Kidney glomerular epithelial cell (primary cell): ENCODE measurements at places on chromosomes 12 and 14.

GRCh38 chr12:99454539-99455172 lies 192.9 kb upstream of the GARIN6 start:
- peak; percentile 23 for DNase-seq

DNA sequence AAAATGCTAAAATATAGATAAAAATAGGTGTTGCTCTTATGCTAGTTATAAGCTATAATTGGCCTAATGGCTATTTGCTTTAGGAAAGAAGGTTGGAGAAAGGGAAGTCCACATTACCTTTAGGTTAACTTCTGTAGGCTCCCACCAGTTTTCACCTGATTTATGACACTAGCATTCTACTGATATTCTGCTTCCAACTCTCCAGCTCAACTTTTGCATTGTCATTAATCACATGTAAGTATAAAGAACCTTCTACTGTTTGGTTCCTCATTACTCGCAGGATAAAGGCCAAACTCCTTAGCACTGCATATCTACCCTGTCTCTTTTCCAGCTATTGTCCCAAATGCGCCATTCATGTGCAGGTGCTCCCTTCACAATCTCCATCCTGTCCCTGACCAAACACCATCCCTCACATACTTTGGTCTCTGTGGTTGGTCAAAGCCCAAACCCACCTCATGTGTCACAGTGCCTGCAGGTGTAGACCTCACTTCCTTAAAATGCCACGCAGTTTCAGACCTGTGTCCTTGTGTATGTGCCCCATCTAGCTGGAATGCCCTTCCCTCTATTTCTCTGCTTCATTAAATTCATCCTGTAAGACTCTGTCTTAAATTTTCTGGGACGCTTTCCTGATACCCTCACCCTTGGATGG lies 3.3 kb downstream of the DDHD1 start:
- no peak for DNase-seq

- no peak for DNase-seq
Measured at GRCh38 chr14:45140661-45141187, 5.0 kb downstream of the FANCM start.

- no peak for DNase-seq
Measured at GRCh38 chr14:91689608-91690007, 42.3 kb downstream of the CATSPERB start.

- no peak for DNase-seq
Measured at GRCh38 chr12:21843795-21844194, 69.3 kb upstream of the KCNJ8 start.

GRCh38 chr14:102071283-102071998 lies 15.4 kb downstream of the HSP90AA1 start:
- DNase-seq: no peak

DNA sequence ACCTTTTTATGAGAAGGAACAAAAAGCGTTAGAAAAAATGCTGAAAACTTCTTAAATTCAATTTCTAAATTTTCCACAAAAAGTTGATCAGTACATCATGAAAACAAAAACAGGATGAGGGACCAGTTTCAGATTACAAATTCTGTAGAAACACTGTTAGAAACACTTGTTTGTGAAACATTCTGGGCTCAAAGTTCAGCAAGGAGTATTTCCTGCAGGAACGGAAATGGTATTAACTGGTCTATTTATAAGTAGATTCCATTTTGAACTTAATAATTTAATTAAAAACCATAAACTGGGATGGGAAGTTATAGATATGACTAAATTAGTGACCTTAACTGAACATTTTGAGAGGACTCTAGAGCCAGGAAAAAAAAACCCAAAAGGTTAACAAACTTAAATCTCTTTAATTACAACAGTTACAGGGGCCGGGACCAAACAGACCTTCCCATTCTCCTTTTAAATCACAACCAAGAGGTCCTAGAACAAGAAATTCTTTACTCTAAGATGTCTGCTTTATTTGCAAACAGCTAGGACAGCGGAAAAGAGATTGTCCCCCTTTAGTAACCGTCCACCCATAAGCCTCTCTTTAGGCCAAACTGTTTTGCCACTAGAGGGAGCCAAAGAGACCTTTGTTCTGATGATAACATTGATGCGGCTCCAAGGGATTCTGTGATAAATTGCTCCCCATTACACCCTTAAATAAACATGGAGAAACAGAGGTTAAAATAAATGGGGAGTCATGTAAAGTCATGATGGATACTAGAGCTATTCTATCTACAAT lies 69.0 kb upstream of the RERGL start:
- peak; percentile 46 for DNase-seq

GRCh38 chr14:56099081-56099797 lies 19.0 kb upstream of the PELI2 start:
- DNase-seq: peak; percentile 37

DNA sequence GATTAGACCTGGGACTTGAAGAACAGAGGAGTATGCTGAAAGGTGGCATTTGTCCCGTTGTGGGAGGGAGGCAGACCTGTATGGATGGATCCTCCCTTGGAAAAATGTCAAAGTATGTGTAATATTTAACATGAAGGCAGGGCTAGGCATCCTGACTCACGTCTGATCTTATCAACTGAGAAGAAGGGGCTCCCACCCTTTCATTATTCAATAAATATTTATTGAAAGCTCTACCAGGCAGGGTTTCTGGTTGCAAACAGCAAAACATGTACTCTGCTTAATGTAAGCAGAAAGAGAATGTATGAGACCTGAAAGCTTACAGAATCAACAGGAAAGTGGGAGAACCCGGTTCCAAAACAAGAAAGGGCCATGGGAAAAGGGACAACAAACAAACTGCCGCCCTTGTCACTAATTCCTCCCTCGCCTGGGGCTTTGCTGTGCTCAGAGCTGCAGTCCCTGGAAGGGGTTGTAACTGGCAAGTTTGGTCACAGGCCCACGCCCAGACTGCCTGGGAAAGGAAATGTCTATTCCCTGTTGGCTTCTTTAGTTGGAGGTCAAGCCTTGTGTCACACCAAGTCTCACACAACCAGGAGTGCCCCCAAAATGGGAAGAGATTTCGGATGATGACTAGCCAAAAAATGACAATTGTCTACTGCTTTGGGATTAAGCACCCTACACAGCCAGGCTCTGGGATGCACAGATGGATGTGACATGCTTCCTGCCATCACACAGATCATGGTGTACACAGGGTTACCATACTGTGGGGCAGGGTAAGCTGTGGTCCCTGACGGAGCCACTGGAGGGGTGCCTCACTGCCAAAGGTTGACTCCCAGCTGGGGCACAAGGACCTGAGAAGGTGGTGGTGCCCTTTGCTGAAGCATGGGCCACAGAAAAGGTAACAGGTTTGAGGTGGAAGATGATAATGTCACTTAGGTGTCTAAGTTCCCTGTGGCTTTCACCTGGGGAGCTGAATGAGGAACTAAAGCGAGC lies 36.8 kb downstream of the RAB35 start:
- DNase-seq: no peak

DNA sequence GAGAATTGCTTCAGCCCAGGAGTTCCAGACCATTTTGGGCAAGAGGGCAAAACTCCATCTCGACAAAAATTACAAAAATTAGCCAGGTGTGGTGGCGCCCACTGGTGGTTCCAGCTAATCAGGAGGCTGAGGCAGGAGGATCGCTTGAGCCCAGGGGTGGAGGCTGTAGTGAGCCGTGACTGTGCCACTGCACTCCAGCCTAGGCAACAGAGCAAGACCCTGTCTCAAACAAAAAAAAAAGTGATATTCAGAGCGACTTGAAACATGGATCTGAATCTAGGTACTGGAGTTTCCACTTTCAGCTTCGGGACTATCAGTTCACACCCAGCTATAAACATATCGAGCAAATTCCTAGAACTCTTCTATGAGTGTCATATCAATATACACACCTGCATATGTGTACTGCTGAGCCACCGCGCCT lies 16.3 kb upstream of the RNF34 start:
- DNase-seq: no peak

DNA sequence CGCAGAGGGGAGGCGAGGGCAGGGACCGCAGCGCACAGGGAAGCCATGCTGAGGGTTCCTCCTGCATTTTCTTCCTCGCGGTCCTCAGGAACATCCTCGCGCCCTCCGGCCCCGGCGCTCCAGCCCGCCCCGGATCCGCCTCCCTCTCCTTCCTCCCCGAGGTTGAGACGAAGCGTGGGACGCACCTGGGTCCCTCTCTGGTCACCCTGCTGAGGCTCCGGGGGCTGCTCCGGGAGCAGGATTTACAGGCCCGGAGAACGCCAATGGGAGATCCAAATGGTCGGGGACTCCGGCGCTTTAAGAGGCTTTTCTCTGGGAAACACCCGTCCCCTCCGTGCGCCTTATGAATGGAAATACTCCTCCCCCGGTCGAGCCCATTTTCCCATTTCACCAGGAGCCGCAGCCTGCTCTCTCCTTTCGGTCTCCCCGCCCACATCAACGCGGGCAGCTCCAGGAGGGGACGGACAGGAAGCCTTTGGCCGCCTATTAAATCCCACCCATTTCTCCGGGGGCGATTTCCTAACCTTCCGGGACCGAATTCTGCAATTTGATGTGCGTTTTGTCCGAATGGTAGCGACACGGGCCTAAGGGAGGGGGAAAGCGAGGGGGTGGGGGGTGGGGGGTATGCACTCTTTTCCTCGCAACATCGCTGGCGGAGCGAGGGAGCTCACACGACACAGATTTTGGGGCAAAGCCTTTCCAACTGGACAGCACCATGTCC lies at the start of gene UNC79:
Gene UNC79 (plus strand): TSS at position 625 of the 721 bp plus-strand sequence. CDS start 91 bp downstream, at position 716.
- no peak for DNase-seq

- DNase-seq: no peak
Measured at GRCh38 chr12:31248815-31249214, 77.1 kb downstream of the SINHCAF start.

DNA sequence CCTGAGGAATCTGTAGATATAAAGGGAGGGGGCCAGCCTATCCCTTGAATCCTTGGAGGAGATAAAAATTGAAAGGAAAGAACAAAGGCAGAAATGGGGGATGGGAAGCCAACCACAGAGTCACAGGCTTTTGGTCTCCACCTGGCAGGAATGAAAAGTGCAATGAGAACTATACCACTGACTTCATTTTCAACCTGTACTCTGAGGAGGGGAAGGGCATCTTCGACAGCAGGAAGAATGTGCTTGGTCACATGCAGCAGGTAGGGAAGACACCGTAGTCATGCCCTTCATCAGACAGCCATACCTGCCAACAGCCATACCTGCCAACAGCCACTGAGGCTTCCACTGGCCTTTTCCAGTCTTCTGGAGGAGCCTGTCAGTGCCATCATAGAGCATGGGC lies 13.4 kb downstream of the ASB8 start:
- no peak for DNase-seq

DNA sequence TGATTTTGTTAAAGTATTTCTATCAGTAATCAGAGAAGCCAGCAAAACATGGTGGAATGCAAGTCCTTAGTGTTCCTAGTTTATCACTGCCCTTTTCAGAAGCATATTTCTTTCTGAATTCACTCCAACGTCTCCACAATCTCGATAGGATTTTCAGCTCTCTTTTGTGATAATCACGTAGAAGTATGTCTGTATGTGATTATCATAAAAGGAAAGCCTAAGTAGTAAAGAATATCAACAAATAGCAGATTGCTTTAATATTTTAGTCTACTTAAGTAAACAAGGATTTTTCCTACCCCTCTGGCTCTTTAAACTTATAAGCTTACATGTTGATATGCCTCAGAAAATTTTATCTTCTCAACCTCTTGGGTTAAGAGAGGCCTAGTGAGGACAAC lies 147.4 kb upstream of the NUDT4 start:
- DNase-seq: no peak

GRCh38 chr12:104751594-104751993 lies 206.5 kb downstream of the SLC41A2 start:
- DNase-seq: no peak

DNA sequence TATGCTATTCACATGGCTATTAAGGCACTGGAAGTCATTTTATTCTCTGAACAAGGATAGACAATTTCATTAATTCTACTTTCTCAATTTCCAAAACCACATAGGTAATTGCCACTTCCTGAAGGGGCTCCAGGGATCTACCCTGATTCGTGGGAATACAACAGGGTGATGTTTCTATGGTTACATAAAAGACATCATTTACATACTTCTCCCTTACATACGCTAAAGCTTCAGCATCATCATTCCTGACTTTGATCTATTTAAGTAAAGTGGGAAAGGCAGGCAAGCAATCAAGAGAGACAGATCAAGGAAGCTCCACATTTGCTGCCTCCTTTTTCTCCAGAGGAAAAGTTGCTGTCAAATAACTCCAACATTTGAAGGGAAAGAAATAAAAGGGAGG lies 118.8 kb upstream of the SINHCAF start:
- DNase-seq: no peak

GRCh38 chr12:108390495-108391203 lies 51.5 kb upstream of the CMKLR1 start:
- DNase-seq: no peak

GRCh38 chr12:60977966-60978365 lies 1282.2 kb upstream of the USP15 start:
- DNase-seq: no peak

DNA sequence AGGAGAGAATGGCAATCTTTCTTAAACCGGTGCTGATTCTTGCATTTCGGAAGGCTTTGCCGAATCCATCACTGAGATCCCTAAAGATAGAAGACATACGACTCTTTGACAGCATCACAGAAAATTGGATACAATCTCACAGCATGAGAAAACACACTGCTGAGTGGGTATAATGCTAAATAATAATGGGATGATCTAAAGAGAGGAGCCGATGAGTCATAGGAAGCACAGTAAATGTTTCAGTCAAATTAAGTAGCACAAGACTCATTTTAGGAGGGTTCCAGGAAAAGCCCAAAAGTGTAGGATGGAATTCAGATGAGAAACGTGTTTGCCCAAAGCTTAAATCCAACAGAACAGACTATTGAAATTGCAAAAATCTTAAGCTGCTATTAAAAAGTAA lies 81.7 kb downstream of the CPNE8 start:
- DNase-seq: no peak

- DNase-seq: no peak
Measured at GRCh38 chr12:46560874-46561273, 188.3 kb upstream of the SLC38A2 start.

- DNase-seq: peak; percentile 88
Measured at GRCh38 chr14:95483309-95484165, 32.9 kb downstream of the SYNE3 start.

DNA sequence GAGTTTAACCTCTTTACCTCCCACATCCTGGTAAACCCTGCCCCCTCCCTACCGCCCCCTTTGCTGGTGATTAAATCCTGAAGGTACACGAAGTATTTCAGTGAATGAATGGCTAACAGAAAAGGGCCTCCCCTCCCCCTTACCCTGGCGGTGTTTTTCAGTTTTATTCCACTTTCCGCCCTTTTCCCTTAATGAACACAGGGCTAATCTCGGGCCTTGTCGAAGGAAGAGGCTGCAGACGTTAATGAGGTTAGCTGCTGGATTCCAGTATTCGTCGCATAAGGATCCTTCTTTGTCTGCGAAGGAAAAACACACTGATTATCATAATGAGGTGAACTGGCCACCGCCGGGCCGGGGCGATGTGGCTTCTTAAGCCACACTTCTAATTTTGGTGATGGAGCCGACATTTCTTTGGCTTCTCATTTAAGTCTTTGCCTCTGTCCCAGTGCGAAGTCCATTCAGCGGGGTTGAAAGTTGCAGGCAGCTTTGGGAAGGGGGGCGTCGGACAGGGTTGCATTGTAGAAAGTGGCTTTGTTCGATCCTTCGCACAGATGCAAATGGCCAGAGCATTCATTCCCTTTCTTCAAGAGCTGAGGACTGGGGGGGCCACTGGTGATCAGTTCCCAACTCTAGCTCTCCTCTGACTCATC lies 6.5 kb downstream of the MEG3 start:
- no peak for DNase-seq

- no peak for DNase-seq
Measured at GRCh38 chr12:750366-751191, 1.8 kb upstream of the WNK1 start.
